ENCODE measurements at places on chromosomes 16 and 17. TPM values are rescaled to one million over a fixed set of nuclear protein-coding genes. Genes with fewer than 3 reads are reported as not detected.

GRCh38 chr17:77535435-77535834 is 394.7 kb downstream of the SEC14L1 start:
- peak; percentile 38 for DNase-seq

DNA sequence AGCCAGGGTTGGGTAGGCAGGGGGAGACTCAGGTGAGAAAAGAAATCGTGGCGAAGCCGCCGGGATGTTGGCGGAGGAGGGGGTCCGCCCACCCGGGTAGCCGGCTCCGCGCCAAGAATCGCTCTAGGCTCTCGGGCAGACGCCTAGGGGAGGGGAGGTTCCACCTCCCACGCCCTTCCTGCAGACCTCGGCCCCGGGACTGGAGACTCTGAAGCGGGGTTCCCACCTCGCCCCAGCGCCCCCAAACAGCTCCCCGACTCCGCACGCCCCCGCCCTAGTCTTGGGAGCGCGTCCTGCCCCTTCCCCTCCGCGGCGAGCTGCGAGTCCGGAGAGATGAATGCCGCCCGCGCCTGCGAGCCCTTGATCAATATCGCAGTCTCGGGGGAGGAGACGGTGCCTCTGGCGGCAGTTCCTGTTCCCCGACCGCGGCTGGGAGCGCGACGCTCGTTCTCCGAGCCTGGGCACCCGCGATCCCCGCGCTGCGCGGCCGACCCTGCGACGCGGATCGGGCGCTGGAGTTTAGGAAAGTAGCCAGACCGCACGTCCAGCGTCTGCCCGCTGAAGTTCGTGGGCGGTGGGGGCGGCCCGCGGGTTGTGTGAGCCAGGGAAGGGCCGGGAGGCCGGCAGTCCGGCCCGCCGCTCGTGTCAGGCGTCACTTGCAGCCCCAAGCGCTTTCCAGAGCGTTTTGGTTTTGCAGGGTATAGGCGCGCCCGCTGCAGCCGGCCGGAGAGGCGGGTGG is 790 bp downstream of the CRHR1 start:
- peak; percentile 58 for DNase-seq

GRCh38 chr16:63241497-63242028 is 1205.3 kb upstream of the CDH8 start:
- no peak for DNase-seq

DNA sequence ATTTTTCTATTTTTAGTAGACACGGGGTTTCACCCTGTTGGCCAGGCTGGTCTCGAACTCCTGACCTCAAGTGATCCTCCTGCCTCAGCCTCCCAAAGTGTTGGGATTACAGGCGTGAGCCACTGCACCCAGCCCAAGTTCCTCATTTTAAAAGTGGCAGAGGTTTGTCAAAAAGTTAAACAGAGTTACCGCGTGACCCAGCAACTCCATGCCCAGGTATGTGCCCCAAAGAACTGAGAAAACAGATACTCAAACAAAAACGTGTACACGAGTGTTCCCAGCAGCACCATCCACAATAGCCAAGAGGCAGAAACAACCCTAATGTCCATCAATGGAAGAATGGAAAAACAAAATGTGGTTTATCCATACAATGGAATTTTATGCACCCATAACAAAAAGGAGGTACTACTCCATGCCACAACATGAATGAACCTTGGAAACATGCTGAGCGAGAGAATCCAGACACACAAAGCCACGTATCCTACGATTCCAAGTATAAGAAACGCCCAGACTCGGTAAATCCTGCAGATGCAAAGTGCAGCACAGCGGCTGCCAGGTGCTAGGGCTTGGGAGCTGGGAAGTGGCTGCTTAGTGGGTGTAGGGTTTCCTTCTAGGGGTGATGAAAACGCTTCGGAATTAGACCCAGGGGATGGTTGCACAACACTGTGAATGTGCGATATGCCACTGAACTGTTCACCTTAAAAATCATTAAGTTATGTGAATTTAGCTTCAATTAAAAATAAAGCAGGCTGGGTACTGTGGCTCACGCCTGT is 24.8 kb downstream of the ADCY9 start:
- no peak for DNase-seq

DNA sequence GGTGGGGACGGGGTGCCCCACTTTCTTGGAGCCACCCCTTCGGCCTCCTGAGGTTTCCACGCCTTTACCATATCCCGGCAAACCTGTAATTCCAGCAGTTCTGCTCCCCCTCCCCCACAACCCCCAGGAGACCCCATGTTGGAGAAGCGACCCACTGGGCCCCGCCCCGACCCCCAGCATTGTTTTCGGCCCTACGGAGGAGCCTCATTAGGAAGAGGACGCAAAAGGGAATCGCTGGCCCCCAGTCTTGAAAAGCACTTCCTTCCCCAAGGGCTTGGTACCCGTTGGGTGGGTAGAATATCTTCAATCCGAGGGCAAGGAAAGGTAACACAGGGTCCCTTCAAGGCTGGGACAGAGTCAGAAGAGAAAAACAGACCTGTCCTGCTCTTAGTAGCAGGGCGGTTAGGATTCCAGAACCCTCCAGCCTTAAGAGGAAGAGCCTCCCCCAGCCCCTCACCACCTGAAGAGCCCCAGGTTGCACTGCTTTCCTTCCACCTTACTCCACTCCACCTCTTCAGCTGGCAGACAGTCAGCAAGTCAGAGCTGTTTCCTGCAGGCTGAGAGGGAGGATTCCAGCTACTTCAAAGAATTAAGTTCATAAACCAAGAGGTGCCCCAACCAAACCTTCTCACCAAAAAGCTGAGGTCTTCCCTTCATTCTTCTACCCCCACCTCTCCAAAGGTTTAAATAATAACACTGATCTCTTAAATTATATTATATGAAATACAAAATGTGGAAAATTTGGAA is 803 bp upstream of the TLCD2 start:
- no peak for DNase-seq

DNA sequence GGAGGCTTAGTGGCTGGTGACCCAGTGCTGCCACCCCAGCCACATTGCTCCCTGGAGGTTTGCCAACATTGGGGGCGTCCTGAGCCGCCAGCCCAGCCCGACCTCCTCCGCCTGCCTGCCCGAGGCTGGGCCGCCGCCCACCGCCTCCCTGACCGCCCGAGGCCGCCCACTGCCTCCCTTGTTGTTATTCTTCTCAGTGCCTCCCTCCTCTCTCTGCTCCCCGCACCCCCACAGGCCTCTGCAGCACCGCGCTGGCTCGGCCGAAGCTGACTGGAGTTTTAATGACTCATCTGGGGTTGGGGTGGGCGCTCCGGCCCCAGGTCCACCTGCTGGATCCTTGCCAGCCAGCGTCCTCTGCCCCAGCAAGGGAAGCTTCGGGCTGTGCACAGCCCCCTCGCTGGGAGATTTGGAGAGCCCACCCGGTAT is 102.5 kb downstream of the RBFOX3 start:
- no peak for DNase-seq

DNA sequence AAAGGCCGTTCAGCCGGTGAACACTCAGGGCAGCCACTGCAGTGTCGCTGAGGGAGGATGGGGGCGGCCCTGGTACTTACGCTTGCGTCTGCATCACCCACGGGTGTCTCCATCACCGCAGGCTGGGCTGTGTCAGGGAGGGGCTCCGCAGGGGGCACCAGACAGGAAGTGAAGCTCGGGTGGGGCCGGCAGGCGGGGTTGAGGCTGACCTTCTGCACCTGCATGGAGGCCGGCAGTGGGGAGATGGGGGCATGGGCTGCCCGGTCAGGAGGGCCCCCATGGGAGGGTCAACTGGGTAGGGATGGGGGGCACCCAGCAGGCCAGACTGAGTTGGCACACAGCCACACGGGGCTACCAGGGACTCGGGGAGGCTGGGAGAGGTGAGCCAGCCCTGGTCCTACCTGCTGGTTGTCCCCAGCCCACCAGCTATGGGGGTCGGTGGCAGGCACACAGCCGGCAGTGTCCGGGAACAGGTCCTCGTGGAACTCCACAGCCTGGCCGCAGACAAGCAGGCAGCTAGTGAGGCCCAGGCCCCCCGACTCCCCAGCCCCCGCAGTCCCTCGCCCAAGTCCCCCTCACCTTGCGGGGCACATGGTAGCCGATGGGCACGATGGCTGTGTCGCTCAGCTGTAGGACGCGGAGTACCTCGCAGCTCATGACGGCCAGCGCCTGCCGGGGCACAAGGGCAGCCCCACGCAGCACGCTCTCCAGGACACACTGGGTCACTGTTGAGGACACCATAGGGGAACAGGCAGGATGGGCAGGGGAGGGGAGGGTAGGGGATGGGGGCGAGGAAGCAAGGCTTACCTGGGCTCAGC is 7.2 kb upstream of the VASN start:
- no peak for DNase-seq

DNA sequence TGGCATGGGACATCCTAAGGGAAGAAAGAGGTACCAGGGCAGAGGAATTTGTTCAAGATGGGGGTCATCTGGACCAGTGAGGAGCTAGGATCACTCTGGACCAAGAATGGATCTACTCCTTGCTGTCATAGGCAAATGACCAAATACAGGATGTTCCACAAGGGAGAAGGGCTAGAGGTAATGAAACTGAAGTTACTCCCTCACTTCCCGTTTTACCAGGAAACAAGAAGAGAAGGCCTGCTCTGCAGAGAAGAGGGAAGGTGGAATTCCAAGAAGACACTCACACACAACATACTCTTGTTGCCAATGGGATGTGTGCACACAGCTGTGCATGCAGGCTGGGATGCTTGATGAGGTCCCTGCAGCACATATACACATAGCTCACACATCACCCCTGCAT is 38.6 kb downstream of the NEUROD2 start:
- DNase-seq: no peak

- DNase-seq: no peak
Observed at GRCh38 chr16:67935101-67935401, 1.6 kb downstream of the PSMB10 start.

- no peak for DNase-seq
Observed at GRCh38 chr17:8658810-8659209, 28.3 kb upstream of the MYH10 start.

DNA sequence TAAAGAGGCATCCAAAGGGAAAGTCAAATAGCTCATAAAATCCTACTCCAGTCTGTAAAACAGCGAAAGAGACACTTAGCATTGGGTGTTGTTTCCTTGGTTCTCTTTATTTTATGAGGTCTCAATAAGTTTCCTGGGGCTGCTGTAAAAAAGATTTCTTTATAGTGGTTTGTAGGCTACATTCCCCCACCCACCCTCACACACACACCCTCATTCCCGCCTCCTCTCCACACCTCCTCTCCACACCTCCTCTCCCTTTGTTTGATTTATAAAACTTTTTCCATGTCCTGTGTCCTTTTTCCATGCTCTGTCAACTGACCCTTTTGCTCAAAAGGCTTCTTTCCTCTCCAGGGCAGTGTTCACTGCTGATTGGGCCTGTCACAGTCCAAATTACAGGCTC is 178.9 kb upstream of the SOX9 start:
- DNase-seq: no peak

GRCh38 chr17:58121925-58122324 is 26.3 kb upstream of the OR4D1 start:
- DNase-seq: no peak

GRCh38 chr16:2964475-2965336 is 631 bp downstream of the KREMEN2 start:
- peak; percentile 68 for DNase-seq

DNA sequence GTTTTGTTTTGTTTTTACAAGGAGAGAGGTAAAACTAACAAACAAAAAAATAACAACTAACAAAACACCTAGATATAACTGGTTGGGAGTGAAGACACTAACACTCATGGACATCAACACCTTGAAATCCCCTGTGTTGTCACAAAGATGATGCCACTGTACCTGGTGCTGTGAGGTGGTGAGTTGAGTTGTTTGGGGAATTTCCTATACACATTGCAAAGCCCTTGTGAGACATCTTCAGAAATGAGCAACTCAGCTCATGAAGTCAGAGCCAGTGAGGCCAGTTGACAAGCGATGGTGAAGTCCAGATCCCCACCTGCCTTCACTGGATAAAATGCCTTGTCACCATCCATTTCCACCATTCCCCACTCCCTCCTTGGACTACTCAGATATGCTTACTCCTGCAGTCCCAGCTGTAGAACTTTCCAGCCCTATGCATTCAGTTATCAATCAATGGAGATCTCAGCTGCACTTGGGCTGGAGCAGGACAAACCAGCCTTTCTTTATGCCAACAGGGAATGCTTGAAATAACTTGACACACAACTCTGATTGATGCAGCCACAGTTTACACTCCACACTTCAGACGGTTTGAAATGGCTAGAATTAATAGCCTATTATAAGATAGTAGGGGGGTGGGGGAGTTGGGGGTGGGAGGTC is 22.2 kb downstream of the ANKFN1 start:
- DNase-seq: no peak

DNA sequence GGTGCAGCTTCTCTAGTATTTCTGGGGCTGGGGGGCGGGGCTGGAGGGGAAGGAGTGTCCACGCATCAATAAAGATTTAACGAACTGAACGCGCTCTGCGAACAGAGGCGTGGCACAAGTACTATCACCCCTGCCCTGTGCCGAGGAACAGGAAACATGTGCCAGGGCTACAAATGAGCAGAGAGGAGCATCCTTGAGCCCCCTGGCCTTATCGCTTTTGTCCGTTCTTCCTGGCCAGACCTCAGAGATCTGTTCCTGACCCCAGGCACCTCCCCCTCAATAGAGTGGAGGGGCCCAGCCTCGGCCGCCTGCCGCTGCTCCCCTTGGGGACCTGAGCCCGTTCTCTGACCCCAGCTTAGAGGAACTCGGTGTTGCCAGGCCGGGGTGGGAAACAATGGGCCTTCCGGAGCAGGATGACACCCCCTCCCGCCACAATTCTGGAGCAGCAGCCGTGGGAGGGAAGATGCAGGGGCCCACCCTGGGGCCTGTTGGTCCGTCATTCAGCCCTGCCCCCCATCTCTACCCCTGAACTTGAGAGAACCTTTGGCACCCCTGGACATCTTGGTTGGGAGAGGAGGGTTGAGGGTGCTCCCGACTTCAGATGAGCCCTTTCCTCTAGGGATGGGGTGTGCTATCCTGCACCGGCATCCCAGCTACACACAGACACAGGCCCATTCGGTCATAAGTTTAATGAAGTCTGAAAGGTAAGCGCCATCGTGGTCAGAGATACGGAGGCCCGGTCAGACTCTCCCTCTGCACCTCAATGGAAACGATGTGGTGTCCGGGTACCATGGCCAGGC is 1.1 kb downstream of the NAA38 start:
- peak; percentile 72 for DNase-seq

- no peak for DNase-seq
Observed at GRCh38 chr17:53909802-53910201, 87.1 kb downstream of the KIF2B start.

DNA sequence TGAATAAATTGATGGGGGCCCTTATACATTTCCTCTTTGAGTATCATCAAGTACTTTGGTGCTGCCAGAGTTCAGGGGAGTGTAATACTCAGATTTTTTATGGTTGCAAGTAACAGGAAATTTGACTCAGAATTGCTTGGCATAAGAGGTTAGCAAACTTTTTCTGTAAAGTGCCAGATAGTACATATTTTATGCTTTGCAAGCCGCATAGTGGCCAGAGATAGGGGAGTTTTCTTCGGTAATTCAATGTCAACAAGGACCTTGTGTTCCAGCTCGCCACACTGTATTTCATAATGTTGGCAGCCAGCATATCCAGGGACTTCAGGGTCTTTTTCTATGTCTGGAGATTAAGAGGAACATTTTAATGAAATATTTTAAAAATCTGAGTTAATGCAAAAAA is 51.0 kb upstream of the MARCHF10 start:
- no peak for DNase-seq

GRCh38 chr17:82108038-82108437 is 10.0 kb upstream of the FASN start:
- DNase-seq: no peak

- no peak for DNase-seq
Observed at GRCh38 chr17:63156986-63157385, 191.0 kb downstream of the TANC2 start.

GRCh38 chr17:40111221-40112128 is 10.3 kb upstream of the MSL1 start:
- DNase-seq: peak; percentile 81

The ACE gene
- 999 TPM for total RNA-seq

The SUMO2 gene
- total RNA-seq: 33.4 TPM

The RUNDC3A gene
- 14.9 TPM for total RNA-seq

The TBX2 gene
- 31.4 TPM for total RNA-seq

The SAP30BP gene
- 65.3 TPM for total RNA-seq

The IL21R gene
- total RNA-seq: not detected
